Activated CD8-positive, alpha-beta memory T cell treated with anti-CD3 and anti-CD28 coated beads, Interleukin-2, amount 50 U/mL, for 4 hours (primary cell): ENCODE measurements at places on chromosomes 7 and 10.

- no peak for DNase-seq
Observed at GRCh38 chr7:155832581-155832981, 20.3 kb upstream of the SHH start.

DNA sequence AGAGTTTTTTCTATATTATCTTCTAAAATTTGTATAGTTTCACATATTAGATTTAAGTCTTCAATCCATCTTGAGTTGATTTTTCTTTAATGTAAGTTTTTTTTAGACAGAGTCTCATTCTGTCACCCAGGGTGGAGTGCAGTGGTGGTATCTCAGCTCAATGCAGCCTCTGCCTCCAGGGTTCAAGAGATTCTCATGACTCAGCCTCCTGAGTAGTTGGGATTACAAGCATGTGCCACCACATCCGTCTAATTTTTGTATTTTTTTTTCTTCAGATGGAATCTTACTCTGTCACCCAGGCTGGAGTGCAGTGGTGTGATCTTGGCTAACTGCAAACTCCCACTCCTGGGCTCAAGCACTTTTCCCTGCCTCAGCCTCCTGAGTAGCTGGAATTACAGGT is 143.4 kb upstream of the ZNF92 start:
- no peak for DNase-seq

GRCh38 chr7:15916681-15917380 is 230.3 kb upstream of the MEOX2 start:
- no peak for DNase-seq

DNA sequence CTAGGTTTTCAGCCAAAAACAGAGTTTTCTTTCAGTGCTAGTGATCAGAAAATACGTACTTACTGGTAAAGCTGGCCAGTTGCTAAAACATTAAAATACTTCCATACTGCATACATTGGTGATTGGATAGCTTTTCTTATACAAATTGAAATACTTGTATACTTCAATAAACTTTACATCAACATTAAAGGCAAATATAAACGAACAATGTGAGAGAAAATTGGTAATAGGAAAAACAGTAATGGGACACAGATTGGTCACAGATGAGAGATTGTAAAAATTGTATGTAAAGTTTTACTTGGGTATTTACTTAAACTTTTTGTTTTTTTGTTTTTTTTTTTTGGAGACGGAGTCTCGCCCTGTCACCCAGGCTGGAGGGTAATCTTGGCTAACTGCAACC is 391.7 kb downstream of the TFEC start:
- DNase-seq = no peak

- DNase-seq = no peak
Observed at GRCh38 chr7:116180302-116180701, 30.0 kb upstream of the TES start.

DNA sequence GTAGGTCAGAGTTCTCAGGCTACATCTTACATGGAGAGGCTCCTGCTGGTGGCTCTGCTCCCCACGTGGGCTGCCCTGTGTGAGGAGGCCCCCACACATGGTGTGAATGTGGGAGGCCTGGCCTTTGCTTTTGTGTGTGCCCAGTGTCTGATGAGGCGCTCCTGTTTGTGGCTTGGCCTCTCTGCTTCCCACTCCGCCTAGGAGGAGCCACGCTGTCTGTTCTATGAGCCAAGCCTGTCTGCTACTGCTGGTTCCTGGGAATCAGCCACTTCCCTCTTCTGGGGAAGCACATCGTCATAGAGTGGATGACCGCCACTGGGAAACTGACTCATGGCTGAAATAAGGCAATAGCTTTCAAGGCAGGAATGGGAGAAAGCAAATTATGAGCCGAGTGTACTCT is 87.1 kb downstream of the CYP26A1 start:
- DNase-seq = no peak

DNA sequence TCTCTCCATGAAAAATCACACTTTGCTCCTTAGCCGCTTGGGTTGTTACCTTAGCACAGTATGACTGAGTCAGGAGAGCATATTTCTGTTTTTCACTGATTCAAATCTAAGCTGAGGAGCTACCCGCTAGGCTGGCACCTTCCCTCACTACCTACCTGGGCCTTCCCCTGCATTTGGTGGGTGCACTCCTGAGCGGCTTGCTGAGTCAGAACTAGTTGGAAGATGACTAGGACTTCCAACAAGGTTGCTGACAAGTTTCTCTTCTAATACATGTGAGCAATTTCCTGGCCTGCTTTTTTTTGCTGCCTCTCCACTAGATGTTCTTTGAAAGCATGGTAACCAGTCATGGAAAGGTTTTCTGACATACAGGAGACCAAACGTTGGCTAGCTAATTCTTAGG is 43.8 kb upstream of the SEC61G start:
- no peak for DNase-seq

DNA sequence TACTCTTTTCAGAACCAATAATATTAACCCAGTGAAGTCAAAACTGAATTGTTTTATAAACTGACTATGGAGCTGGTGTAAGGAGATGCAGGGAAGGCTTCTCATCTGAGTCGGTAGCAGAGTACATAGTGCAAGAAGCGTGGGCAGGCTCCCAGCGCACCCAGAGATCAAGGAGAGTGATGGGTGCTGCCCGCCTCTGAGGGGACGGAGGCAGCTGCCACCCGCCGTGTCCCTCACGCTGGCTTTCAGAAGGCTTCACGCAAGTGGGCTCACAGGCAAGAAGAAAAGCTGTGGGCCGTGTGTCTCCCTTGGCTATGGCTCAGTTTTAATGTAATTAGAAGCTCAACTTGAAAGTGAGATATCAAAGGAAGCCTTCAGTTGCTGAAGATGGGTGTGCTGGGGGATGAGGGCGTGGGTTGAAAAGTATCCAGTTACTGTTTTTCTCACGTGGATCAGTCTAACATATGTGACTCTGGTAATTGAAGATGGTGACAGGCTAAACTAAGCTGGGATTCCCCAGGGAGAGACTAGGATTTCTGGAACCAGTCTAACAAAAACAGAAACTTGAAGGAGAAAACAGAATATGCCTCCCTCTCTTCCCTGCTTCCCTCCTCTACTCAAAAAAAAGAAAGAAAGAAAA is 159.9 kb downstream of the MGMT start:
- DNase-seq = no peak

GRCh38 chr7:136687693-136688322 is 180.6 kb upstream of the CHRM2 start:
- DNase-seq = no peak

GRCh38 chr10:131396121-131397050 is 84.9 kb upstream of the TCERG1L start:
- no peak for DNase-seq

DNA sequence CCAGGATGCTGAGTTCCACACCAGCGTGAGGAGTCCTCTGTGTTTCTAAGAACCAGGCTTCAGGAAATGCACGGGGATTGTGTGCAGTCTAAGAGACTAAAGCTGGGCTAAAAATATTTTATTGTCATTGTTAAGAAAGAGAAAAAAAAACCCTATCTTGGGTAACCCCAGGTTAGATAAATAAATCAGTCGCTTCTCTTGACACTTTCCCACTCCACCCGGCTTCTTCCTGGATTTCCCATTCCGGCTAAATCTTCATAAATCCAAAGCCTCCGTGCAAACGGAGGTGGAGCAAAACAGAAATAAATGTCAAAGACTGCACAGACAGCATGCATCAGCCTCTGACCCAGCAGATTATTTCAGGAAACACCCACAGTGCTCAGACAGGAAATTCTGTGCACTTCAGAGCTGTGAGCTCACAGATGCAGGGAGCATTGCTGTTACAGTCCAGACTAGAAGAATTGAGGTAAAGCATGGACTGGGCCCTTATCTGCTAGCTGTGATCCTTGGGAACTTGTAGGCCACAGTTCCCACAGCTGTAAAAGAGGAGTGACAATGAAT is 44.8 kb upstream of the GRID1 start:
- DNase-seq = peak; percentile 34

- DNase-seq = no peak
Observed at GRCh38 chr7:50037086-50037485, 56.0 kb downstream of the ZPBP start.

DNA sequence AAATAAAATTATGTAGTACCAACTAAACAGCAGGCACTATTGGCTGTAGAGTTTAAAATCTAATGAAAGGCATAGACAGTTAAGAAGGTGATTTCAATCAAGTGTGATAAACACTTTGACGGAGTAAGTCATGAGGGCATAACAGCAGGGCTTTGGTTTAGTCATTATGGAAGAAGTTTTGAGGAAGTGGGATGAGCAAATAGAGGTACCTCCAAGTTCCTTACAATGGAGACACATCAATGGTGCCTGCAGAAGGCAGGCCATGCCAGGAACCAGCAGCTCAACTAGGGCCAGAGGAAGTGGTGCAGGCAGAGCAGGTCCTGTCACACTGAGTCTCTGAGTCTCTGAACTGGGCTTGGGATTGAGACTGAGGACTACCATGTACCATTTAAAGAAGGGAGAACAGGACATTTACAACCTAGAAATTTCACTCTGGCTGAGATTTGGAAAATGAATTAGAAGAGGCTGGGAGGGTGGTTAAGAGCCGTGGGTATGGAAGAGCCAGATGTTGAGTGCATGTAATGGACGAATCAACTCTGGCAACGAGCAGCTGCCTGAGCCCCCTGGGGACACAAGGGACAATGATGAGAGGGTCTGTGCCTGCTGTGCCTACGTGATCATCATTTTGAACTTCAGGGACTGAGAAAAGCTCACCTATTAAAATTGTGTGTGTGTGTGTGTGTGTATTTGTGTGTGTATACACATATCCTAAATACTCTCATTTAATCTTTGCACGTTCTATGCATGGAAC is 208.7 kb upstream of the POM121L12 start:
- DNase-seq = no peak

DNA sequence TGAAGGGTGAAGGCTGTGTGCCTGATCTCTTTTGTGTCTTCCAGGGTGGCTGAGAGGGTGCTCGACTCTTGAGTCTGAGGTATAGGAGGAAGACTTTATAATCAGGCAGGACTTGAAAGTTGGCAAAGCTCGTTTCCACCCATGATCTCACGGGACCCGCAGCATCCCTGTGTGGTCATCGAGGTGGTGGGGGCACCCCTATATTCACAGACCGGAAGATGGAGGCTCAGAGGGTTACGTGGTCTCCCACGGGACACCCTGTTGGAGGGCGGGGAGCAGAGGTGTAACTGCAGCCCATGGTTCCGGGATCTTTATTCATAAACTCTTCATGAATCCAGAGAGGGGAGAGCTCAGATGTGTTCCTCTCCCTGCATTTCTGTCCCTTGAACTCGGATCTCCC is 9.6 kb upstream of the SHH start:
- no peak for DNase-seq

DNA sequence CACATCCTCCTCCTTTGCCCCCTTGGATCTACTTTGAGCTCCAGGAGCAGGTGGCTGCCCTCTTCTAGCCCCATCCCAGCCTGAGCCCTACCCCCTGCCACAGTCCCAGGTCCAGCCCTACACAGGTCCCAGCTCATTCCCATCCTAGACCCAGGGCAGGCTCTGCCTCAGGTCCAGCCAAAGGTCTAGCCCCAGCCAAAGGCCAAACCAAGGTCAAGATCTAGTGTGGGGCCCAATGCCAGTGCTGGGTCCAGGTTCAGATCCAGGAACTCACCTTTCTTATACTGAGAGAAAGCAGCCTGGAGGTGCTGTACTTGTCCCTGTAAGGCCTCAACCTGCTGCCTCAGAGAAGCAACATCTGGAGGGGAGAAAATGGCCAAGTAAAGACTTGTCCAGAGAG is 8.5 kb downstream of the SFTPD start:
- DNase-seq = no peak

DNA sequence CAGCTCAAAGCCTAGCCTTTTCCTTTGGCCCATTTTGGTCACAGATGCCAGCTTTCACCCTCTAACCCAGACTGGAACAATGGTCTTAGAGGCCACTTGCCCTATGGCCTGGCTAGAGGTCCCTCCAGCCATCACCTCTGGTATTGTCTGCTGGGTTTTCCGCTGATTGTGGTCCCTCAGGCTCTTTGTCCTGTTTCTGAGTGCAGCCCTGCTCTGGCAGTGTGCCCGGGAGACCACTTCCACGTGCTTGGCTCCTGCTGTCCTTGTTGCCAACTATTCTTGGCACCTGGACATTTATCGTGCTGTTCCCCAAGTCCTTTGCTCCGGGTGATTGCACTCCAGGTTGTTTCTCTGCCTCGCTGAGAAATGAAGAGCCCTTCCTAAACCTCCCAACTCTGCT is 53.3 kb upstream of the FAM180A start:
- no peak for DNase-seq

DNA sequence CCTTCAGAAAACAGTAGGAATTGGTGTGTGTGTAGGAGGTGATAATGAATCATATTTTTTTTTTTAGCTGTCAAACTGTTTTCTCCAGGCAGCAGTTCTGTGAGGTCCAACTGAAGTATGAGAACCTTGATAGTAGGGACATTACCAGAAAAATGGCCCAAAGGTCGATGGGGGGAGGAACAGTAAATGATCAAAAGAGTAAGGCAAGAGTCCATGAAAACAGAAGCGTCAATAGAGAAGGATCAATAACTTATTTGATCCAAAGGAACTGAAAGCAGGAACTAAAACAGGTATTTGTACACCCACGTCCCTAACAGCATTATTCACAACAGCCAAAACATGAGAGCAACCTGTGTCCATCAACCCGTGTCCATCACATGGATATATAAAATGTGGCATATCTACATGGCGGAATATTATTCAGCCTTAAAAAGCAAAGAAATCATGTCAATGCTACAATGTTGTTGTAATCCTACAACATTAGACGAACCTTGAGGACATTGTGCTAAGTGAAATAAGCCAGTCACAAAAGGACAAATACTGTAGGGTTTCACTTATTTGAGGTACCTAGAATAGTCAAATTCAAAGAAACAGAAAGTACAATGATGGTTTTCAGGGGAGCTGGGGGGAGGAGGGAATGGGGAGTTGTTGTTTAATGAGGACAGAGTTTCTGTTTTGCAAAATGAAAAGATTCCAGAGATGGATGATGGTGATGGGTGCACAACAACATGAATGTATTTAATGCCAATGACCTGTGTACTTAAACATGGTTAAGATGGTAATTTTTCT is 214.0 kb upstream of the KLF14 start:
- DNase-seq = no peak

DNA sequence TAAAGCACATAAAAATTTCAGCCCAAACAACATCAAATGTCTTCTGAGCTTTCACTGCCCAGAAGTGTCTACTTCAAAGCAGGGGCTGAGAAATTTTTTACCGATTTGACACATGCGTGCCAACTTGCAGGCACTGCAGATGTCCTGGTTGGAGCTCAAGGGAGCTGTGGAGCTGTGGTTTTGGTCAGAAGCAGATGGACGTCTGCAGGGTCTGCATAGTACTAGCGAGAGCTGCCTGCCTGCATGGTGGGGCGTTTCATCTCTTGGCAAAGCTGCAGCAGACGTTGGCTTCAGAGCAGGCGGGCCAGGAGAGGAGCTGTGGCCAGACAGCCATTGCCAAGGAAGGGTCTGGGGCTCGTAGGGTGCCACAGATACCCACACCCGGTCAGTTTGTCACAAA is 296.7 kb downstream of the GLRX3 start:
- DNase-seq = no peak

GRCh38 chr10:10156917-10157600 is 860.6 kb upstream of the CELF2 start:
- DNase-seq = no peak
